Stimulated activated CD4-positive, alpha-beta T cell treated with anti-CD3 and anti-CD28 coated beads, TNF-alpha, amount 100 ng/mL, for 24 hours (primary cell): ENCODE measurements at places on chromosomes 16 and 17.

- no peak for DNase-seq
Measured at GRCh38 chr17:79986411-79987186, 49.1 kb downstream of the TBC1D16 start.

DNA sequence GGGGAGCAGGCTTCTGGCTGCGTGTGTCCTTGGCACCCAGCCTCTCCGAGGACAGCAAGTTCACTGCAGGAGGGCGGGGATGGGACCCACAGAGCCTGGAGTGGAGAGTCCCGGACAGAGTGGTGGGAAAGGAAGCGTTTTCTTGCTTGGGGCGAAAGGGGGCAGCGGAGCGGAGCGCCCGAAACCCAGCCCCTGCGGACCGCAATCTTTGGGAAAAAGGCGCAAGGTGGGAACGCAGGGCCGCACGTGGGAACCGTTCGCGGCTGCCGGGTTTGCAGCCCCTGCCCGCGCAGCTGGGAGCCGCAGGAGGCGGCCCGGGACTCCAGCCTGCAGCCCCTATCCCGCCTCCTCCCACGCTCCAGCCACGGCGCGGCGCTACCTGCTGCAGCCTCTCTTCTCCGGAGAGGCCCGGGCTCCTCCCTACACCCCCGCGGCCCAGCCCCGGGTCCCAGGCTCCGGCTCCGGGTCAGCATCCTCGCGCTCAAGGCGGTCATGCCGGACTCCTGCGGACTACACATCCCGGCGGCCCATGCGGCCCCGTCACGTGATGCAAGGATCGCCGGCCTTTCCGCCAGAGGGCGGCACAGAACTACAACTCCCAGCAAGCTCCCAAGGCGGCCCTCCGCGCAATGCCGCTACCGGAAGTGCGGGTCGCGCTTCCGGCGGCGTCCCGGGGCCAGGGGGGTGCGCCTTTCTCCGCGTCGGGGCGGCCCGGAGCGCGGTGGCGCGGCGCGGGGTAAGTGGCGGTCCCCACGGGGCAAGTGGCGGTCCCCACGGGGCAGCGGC, at the start of the genes NTHL1 and TSC2:
TSS of gene NTHL1 (minus strand) at position 505 of the 786 bp plus-strand sequence. CDS start at position 494, 11 bp downstream.
TSS of gene TSC2 (plus strand) at position 656 of the 786 bp plus-strand sequence. CDS start 631 bp downstream, outside the sequence.
- peak; percentile 95 for DNase-seq

GRCh38 chr16:62046801-62047200, 10.6 kb upstream of the CDH8 start:
- no peak for DNase-seq

DNA sequence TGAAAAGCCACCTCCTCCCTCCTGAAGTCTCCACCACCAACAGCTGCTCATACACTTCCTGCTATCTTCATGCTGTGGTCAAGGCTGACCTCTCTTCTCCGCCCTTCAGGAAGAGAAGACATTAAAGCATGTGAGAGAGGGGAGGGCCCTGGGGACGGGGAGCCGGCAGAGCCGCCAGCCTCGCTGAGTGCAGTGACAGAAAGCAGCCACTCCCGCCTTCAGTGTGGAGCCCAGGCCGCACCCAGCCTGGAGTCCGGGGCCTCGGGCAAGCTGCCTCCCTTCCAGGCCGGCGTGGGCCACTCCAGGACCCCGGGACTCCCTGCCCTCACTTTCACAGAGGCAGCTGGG, 94.7 kb upstream of the TNRC6C start:
- DNase-seq: no peak
